Placental pericyte (primary cell): ENCODE measurements at places on chromosomes 4 and X. TPM values are rescaled to one million over a fixed set of nuclear protein-coding genes. Genes with fewer than 3 reads are reported as not detected.

Gene NEUROG2
- total RNA-seq, result not detected in 2 replicates

Gene MPP1
- 10.1 and 15.9 TPM in 2 replicates for total RNA-seq

Gene MAGIX
- total RNA-seq, result 1.1 and 3.3 TPM in 2 replicates

Gene ATXN3L
- not detected in 2 replicates for total RNA-seq

Gene ADRA2C
- total RNA-seq, result 2.2 and 2.9 TPM in 2 replicates

Gene DNASE1L1
- total RNA-seq, result 59.4 and 61.3 TPM in 2 replicates

Gene CLTRN
- 0.44 TPM in 1 of 2 replicates, not detected in the other for total RNA-seq

Gene EFHC2
- 0.29 and 0.66 TPM in 2 replicates for total RNA-seq

Gene TEX13D
- not detected in 2 replicates for total RNA-seq

Gene CXCL8
- 429 and 639 TPM in 2 replicates for total RNA-seq

Gene DCAF12L2
- total RNA-seq, result not detected in 2 replicates

Gene GLOD5
- total RNA-seq, result not detected in 2 replicates

Gene CTAG1A
- total RNA-seq, result not detected in 2 replicates

Gene MXRA5
- total RNA-seq, result 10.1 and 43.2 TPM in 2 replicates

Gene SLAIN2
- total RNA-seq, result 39.4 and 98.5 TPM in 2 replicates

Gene NPY2R
- not detected in 2 replicates for total RNA-seq

Gene ODAPH
- 0.29 TPM in 1 of 2 replicates, not detected in the other for total RNA-seq

Gene GAGE10
- not detected in 2 replicates for total RNA-seq

Gene UCP1
- not detected in 2 replicates for total RNA-seq

Gene MORF4L2
- 773 and 866 TPM in 2 replicates for total RNA-seq

Gene IDS
- total RNA-seq, result 40.3 and 85.2 TPM in 2 replicates

Gene CSN1S1
- not detected in 2 replicates for total RNA-seq

Gene PAGE4
- total RNA-seq, result not detected in 2 replicates

Gene RPL34
- total RNA-seq, result 321 and 406 TPM in 2 replicates

Gene XPNPEP2
- total RNA-seq, result 0.22 TPM in 1 of 2 replicates, not detected in the other

Gene HMGN5
- 1.1 TPM in 2 replicates for total RNA-seq

Gene GBA3
- not detected in 2 replicates for total RNA-seq

Gene MRPL1
- 19.7 and 29.2 TPM in 2 replicates for total RNA-seq

Gene EVC
- 38.3 and 64.7 TPM in 2 replicates for total RNA-seq

Gene HGFAC
- total RNA-seq, result not detected in 2 replicates

Gene ZXDB
- 9.4 and 13.2 TPM in 2 replicates for total RNA-seq

Gene SEC31A
- 399 and 403 TPM in 2 replicates for total RNA-seq

Gene SPON2
- 479 and 1,063 TPM in 2 replicates for total RNA-seq

Gene MAGEE2
- not detected in 2 replicates for total RNA-seq

Gene FRMD7
- not detected in 2 replicates for total RNA-seq
